T-helper 9 cell (primary cell): ENCODE measurements at places on chromosomes 3 and 15.

DNA sequence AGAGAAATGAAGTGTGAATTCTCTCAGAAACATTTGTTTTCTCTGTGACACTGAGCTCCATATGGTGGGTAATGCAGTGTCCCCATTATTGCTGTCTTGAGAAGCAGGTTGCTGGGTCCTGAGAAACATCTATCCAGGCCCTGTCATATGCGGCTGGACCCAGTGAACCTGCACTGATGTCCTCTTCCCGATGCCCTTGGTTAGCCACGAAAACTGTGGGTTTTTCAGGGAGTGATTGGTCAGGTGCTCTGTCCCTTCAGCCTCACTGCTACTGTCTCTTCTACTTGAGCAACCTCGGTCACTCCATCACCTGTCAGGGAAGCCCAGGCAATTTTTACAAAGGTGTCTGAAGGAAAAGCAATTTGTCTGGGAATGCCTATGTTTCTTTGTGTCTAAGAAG, 77.0 kb downstream of the SLC7A14 start:
- DNase-seq, result no peak

DNA sequence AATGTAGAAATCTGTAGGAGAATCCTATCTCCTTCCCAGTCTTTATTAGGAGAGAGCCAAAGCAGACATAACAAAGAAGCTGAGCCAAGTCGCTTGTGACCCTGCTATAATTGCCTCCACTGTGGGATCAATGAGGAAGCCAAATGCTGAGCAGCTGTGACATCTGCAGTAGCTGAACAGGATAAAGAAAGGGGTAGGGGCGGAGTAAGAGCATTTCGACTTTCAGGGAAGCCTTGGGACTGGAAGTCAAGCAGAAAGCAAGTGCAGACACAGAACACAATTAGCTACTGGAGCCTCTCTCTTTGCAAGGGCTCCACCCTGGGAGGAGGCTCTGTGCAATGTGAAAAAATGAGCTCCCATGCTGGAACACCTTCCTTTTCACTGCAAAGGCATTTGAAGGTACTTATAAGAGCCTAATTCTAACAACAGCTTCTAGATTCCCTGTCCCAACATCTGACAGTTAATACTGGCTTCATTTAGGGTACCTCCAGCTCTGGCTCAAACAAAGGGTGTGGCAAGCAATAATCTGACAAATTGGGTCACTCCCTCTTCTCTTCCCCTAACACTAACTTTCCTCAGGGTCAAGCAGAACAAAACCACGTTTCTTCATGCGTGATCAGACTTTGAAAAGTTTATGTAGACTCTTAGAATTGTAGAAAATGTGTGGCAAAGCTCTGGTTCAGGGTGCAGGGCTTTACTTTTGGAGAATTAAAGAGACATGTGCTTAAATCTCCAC, 166.4 kb downstream of the CADPS start:
- no peak for DNase-seq

DNA sequence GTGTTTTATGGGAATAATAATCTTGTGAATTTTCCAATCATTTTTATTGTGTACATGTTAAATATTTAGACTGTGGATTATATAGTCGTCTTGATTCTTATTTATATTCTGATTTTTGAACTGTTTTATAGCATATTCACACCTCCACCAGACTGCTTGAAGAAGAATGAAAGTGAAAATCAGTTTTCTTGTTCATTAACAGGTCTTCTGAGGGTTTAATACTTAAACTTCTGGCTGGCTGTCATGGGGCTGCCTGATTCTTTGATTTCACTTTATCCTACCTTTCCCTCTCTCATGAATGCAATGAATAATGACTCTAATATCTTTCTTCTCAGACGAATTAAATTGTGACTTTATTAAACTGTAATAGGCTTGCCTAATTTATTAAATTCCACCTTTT, 56.2 kb downstream of the ATP2C1 start:
- DNase-seq, result no peak

DNA sequence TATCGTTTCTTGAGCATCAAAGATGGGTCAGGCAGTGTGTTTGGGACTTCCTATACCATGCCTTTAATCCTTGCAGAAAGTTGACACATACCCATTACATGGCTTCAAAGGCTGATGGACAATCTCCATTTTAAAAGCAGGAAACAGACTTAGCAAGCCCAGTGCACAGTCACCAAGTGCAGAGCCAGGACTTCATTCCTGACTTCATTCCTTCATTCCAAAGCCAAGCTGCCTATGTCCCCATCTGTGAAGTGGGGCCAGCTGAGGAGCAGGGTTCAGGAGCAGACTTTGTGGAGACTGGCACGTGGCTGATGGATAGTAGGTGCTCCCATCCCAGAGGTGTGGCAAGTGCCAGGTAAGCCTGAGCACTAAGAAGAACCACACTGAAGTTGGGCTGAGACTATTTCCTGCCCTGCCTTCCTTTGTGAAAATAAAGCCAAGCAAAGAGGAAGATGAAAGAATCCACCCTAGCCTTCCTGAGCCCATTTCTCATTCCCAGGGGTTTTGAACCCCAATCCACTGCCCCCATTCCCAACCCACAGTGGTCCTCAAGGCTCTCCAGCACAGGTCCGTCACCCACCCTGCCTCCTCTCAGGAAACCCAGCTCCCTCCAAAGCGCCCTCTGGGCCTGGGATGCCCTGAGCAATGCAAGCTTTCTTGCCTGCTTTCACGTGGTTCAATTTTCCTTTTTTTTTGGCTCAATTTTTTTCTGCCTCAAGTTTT, 1.8 kb downstream of the CX3CR1 start:
- DNase-seq, result no peak

GRCh38 chr3:4231041-4231440, 72.1 kb upstream of the SETMAR start:
- no peak for DNase-seq

- DNase-seq, result no peak
Observed at GRCh38 chr3:11323813-11324212, 51.6 kb downstream of the ATG7 start.

DNA sequence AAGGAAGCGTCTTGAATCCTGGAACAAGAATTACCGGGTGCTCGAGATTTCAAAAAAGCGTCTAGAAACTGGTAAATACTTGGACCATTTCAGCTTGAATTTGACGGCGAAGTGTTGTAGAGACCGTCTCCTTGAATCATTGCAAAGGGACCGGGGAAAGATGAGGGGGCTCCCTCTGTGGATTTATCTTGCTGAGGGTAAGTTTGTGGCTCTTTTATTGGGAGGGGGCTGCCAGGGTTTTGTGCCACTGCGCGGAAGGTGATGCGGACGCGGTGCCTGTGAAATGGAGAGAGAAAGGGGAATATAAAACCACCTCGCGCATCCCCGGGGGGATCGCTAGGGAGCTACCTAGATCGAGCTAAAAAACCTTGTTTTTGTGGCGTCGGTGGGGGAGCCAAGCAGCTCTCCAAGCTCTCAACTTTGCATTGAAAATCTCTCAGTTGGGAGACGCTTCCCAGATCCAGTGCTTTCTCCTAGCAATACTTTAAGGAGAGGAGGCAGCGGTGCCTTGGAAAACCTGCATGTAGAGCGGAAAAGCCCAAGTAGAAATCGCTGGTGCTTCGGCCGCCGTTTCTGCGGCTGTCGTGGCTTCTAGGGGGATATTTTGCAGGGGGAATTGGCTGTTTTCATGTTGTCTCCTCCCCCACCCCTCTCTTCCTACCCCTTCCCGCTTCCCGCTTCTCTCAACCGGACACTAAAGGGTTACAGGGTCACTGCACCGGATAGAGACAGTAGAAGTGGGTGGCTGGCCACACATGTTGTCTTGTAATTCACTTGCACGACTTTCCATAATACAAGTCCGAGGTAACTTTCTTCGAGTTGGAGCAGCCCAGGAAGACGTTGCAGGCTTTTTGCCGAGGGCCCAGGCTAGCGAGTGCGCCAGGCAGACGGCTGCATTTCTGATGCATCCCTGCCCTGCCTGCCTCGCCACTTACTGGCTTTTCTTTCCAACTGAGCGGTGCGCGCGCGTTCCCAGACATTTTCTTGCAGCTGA, 187.6 kb downstream of the NLGN1 start:
- no peak for DNase-seq

DNA sequence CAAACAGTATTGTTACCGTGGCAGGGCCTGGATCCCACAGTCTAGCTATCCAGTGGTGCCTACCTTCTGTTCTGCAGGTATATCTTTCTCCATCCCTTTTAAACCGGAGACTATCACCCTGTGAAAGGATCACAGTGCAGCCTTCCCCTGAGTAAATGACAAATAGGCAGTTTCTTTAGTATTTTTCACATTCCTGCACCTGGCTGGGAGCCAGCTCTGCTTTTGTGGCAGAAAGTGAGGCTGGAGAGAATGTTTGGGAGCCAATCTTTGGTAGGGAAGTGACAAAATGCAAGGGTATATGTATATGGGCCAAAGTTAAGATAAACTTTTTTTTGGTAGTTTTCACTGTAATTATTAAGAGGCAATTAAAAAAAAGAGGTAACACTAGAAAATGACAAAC, 54.8 kb downstream of the ARHGEF26 start:
- no peak for DNase-seq
